ENCODE measurements at places on chromosomes 2 and 18.

DNA sequence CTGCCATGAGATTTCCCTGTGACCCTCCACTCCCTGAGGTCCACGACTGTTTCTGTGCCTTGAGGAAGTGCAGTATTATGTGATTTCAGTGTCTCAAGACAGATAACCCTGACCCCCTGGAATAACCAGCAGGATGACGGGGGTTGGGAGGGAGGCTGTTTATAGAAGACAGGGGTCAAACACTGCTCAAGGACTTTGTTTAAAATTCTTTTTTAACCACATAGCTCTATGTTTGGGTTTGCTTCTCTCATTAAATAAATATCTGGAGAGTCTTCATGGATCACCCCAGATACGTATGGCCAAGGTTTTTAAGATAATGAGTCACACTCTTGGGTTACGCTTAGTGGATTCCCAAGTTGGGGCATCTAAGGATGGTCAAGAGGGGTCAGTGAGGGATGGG is 523.8 kb upstream of the TNP1 start:
- no peak for DNase-seq

DNA sequence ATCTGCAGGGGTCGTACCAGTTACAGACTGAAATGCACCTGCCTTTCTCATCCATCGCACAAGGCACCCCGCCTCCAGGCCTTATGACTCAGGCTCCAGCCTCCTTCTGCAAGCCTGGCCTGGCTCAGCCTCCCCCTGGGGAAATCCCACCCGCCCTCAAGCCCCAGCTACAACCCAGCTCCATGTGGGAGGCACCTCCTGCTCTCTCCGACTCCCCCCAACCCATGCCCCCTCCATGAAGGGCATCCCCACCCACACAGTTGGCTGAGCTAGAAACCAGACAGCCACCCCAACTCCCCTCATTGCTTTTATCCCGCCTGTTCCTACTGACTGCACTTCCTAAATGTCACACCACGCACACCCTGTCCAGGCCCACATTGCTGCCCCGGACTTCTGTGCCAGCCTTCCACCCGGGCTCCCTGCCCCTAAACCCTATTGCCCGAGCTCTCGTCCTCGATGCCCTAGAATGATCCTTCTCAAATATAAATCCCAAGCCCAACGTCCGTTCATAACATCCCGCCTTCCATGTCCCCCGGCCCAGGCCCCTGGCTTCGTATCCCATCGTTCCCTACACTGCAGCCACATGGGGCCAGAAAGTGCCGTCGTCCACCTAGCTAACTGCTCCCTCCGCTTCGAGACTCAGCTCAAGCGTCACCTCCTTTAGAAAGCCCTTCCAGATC is 9.9 kb downstream of the DNMT3A start:
- peak; percentile 73 for DNase-seq

DNA sequence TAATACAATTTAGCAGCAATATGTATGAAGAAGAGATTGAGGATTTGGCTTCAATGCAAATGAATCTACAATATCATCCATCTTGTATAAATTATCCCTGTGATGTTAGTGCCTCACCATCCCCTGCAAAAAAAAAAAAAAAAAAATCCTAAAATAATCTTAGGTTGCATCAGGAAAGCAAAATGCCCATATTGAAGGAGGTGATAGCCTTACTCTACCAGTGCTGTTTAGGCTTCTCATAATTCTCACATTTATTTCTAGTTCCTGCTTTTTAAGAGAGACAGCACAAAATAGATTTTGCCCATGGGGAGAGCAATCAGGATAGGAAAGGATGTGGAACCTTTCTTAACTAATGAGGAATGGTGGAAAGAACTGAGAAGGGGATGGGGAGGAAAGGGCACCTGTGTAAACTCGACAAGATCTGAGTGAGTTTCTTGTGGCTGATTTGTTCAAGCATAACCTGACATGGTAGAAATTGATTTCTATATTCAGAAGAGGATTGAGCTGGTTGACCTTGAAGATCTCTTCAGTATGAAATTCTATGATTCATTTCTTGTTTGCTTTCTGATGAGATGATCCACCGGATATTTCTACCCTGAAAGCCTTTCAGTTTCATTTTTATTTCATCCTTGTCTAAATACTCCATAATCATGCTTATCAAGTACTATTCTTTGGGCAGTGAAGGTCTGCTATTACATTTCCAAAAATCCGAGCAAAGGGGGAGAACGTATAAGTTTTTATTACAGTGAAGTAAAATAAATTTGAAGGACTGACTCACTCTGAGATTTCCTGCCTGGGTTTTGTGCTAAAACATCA is 391.2 kb downstream of the PTPRM start:
- DNase-seq, result no peak

DNA sequence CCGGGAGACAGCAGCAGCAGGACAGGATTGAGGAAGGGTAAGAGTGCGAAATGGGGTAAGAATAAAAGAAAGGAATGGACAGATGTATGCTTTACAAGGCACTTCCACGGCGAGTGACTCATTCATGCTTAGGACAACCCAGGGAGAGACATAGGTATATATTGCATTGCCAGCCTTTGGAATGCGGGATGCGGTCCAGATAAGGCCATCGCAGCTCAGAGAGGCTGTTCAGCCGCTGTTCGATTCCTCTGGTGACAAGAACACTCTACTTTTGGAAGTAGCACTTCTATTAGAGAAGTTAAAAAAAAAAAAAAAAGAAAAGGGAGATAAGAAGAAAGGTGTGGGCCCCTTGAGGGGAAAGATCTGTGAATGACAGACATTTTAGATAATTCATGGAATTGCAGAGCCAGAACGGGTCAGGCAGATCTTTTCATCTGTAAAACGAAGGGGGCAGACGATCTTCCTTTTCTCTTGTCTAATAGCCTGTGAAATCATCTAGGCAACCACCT is 819 bp upstream of the NCOA1 start:
- DNase-seq, result peak; percentile 6

GRCh38 chr2:120586507-120587278 is 149.0 kb upstream of the GLI2 start:
- DNase-seq, result no peak

DNA sequence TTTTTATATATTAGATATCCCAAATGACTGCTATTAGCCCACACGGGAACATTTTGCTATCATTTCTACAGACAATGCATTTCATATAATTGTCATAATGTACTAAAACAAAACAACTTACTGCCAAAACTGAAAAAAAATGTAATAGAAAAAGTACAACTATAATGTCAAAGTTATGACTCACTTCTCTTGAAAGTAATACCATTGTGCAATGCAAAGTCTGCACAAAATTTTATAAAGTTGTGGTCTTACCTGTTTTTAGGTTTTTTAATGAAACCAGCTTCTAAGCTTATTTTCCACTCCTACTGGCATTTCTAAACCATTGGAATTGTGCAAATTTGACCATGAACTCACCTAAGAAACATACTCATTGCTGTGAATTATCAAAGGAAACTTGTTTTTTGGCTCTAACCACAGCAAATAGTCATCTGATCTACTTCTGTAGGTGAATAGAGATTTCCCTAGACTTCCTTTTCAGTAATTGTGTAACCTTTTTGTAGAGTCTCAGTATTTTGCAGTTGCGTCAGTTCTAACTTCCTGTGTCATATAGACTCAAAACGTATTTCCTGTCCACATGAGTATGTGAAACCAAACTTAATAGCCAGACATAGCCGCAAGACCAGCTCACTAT is 31.9 kb upstream of the TFPI start:
- DNase-seq, result no peak

- DNase-seq, result no peak
Observed at GRCh38 chr2:39731546-39731945, 47.5 kb downstream of the THUMPD2 start.

- DNase-seq, result no peak
Observed at GRCh38 chr2:174009488-174010223, 44.5 kb upstream of the SP3 start.

DNA sequence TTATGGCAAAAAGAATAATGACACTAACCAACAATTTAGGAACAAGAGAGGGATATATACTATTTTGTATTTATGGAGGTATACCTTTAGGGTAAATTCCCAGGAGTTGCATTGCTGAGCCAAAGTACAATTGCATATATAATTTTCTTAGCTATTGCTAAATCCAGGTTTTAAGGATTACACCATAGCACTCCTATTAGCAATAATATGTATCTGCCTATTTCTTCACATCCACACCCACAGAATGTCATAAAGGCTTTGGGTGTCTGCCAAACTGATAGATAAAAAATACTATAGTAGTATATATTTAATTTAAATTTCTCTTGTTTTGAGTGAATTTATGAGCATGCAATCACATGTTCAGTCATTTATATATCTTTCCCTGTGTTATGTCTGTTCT is 11.5 kb upstream of the SERPINB13 start:
- DNase-seq, result no peak

DNA sequence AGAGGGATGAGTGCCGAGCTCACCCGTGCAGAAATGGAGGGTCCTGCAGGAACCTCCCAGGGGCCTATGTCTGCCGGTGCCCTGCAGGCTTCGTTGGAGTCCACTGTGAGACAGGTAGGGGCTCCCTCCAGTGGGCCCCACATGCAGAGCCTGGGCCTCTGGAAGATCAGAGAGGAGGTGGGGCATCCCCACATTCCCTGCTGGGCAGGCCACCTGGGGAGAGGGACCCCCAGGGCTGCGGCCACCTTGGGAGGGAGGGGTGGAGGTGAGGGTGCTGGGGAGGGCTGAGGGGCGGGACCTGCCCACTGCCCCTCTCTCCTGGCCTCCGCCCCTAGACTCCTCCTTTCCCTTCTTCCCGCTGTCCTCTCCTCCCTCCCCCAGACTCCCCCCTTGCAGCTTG is 38.5 kb downstream of the MTERF4 start:
- DNase-seq, result no peak

GRCh38 chr2:97901862-97902261 is 93.9 kb downstream of the TMEM131 start:
- DNase-seq, result no peak

GRCh38 chr2:116733699-116734098 is 1080.8 kb upstream of the DDX18 start:
- no peak for DNase-seq

DNA sequence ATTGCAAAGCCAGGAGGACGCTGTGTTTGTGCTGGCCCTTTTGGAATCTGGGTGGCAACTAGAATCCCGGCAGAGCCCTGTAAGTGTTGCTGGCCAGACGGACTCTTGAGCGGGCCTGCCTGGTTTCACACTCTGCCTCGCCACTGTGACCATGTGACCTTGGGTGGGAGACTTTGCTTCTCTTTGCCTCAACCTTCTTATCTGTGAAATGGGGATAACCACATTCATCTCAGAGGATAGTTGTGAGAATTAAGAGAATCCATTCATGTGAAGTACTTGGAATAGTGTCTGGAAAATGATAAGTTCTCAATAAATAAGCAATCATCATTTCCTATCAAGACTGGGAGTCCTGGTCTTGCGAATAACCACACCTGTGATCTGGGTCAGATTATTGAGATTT is 105.6 kb downstream of the LIPG start:
- DNase-seq, result no peak

DNA sequence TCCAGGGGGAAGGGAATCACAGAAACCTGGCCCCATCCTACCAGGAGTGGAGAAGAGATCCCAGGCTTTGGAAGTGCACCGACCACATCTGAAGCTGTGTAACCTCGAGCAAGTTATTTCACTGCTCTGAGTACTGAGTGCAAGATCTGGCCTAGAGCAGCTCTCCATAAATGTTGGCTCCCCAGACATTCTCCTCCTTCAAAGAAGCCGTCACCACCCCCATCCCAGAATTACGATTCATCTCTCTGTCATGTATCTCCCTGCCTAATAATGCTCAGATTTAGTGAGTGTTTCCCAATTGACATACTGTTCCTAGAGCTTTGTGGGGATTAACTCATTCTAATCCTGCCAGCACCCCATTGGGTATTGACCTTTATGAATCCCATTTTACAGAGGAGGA is 51.7 kb downstream of the TNS1 start:
- no peak for DNase-seq

DNA sequence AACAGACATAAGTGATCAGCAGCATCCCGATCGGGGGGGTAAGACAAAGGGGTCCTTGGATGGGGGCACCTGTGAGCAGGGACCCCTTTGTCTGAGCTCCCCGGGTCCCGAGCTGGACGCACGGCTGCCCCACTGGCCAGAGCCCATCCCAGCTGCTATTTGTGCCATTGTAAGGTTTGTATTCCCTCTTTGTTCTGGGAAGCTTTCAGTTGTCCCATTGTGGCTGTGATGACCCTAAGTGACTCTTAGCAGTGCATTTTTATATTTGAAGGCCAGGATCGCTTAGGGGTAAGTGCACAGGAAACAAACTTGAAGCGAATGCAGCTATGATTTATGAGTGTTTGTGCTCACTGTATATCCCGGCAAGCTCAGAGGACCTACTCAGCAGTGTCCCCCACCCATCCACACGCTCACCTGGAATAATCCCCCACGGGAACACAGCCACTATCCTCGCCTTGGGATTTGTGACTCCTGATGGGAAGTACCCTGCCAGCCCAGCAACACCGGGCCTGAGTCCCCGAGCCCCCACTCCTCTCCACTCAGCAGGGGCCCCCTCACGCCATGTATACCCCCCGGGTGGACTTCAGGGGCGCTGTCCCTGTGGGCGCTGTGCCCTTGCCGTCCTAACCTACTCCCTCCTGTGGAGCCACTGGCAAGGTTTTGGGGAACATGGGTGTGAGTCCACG is 80.1 kb downstream of the MBP start:
- no peak for DNase-seq

- DNase-seq, result no peak
Observed at GRCh38 chr2:64017811-64018700, 1.2 kb downstream of the VPS54 start.

DNA sequence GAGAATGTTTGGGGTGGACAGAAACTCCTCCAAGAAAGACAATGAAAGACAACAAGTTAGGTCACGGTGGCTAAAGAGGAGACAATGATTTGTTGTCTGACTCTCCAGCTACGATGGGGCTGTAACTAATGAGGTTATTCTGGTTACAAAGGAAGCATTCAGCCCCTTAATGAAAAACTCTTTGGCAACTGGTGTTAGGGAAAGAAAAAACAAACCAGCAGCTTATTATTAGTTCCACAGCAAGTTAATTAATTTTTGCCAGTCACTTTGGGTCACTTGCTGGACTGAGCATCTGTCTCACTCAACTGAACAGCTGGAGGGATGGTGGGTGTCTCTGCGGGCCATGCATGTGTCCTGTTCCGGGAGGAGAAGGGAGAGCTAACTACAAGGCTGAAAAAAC is 263.7 kb downstream of the ALK start:
- DNase-seq, result no peak

GRCh38 chr18:74083557-74083952 is 64.1 kb downstream of the FBXO15 start:
- no peak for DNase-seq

GRCh38 chr2:181779288-181780021 is 99.1 kb upstream of the NEUROD1 start:
- no peak for DNase-seq

DNA sequence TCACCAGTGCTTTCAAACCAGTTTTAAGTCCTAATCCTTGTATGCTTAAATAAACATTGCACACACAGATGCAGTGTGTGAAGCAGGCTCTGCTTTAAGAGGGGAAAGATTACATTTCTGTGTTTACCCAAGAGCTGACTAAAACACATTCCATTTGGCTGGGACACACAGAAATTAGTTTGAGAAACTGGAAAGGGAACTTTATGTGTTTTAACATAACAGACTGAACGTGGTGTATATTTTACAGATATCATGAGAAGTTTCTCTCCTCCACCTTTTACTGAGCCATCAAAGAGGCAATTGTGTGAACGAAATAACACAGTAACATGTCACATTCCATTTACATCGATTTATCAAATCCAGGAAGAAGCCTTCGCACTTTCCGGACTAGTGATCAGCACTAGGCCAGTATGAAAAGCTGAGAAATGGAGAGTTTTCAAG is 121.8 kb downstream of the MAIP1 start:
- DNase-seq, result no peak

Data from activated naive CD4-positive, alpha-beta T cell treated with Interleukin-2 at 50 U/mL for 16 hours (primary cell).